MG63 (cell line): ENCODE measurements at places on chromosomes 4 and X. TPM values are rescaled to one million over a fixed set of nuclear protein-coding genes. Genes with fewer than 3 reads are reported as not detected.
A peak's percentile ranks its signal among the peaks of the same experiment; 100 is the strongest.

The KCNIP4 gene
- not detected in 2 replicates for total RNA-seq

The EVC gene
- 3.0 and 4.6 TPM in 2 replicates for total RNA-seq

- no peak for DNase-seq
These were observed 32.9 kb downstream of the CCNQ start for GRCh38 chrX:153565996-153566580.

DNA sequence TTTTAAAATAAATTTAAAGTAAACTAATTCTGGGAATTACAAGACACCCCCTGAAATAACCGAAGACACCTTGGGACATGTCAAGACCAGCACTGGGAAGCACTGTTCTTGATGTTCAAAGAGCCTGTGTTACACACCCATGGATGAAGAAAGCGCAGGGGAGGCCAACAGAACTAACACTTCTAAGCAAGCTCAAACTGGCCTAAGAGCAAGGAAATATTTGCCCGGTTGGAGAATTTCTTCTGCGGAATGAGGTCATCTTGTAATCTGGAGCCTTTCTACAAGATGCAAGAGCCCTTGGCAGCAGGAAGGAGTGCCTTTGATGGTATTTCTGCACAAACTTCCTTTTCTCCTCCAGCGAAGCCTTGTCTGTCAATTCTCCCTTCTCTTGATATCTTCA is 9.3 kb upstream of the EFHC2 start:
- no peak for DNase-seq

GRCh38 chr4:155964016-155964891 is 10.6 kb upstream of the CTSO start:
- no peak for DNase-seq

GRCh38 chr4:39873823-39874222 is 103.9 kb downstream of the PDS5A start:
- DNase-seq, result no peak

DNA sequence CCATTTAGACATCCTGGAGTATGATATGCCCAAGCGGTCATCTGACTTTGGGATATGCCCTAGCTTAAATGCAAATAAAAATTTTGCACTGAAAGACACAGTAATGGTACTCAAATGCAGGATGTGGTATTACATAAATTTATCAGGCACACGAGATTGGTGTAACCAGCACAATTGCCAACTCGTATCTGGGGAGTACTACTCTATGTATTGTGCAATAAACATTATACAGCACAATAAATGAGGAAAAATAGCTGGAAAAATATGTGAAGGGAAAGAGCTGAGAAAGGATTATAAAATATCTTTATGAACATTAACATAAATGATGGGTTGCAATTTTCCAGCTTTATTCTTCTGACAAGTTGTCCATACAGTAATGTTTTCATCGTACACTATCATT is 505.5 kb upstream of the TENM3 start:
- DNase-seq, result no peak

GRCh38 chrX:71910986-71911730 is 513 bp downstream of the NHSL2 start:
- DNase-seq, result no peak

DNA sequence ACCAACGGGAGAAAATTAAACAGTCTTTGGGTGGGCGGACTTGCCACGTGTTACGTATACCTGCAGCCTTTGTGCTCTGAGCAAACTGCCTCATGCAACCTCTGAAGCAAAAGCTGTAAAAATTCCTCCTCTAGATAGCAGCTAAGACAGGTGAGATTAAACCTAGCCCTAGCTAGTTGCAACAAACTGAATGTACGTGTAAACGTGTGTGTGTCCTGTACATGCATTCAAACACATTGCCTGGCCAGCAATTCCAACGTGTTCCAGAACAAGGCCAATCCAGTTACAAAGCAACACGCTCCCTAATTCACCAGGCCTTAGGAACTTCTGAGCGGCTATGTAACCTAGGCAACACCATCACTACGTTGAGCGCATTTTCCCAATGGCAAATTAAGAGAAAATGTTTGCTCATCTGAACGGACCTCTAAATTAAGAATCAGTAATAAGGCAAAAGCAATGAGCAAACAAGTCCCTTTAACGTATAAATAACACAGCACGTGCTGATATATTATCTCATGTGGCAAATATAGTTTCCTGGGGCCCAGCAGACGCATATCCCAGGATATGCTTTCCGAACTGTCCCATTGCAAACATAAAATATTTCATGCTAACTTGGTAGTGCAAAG is 792 bp downstream of the PPID start:
- DNase-seq, result peak; percentile 67

DNA sequence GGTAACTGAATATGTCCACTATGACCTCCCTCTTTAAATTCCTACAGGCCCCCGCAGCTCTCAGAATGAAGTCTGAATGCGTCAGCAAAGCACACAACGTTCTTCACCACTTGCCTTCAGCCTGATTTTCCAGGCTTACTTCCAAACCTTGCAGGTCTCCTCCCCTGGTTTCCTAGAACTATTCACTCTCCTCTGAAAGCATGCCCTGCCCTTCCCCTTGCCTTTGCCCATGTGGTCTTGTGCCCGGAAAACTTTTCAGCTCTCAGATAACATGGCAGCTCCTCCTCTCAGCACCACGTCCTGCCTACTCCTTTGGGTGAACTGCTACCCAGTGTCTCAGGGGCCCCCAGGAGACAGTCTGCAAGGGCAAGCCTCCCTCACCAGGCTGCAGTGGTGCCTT is 268.5 kb upstream of the LDB2 start:
- no peak for DNase-seq

- peak; percentile 2 for DNase-seq
These were observed 27.5 kb upstream of the SULT1B1 start for GRCh38 chr4:69787879-69788278.
